ENCODE measurements at places on chromosomes 12 and 14.

- no peak for DNase-seq
Observed at GRCh38 chr12:105569886-105570285, 239.4 kb downstream of the C12orf75 start.

DNA sequence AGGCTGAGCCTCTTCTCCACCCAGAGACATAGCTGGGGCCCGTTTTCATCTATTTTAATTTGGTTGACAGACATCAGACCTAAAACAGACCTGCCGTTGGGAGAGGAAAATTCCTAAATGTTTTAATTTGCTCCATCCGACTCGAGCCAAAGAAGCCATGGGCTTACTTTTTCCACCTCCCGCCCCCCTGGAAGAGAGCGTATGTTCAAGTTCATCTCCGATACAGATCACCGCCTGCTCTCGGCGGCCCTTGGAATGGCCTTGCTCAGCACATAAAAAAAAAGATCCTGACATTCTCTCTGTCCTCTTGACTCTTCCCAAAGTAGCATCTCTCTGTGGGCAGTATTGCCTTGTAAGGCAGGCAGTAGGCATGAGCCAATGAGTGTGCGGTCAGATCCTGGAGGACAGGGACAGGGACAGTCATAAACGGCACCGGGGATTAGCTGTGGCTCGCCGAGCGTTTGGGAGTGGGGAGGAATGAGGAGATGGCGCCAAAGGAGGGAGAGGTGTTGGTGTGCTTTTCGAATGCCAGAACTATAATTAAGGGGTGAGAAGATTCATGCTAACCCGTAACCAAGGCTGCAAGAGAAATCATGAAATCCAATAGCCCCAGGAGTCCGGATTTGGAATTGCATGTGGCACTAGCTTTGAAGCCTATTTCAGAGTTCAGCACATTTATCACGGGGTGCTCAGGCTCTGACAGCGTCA is 47.9 kb upstream of the MEG3 start:
- no peak for DNase-seq

GRCh38 chr14:79473651-79474050 is 737.7 kb downstream of the DIO2 start:
- DNase-seq, result no peak

GRCh38 chr14:106216679-106217078 is 690.3 kb downstream of the TMEM121 start:
- no peak for DNase-seq

GRCh38 chr12:1197264-1198018 is 206.4 kb downstream of the ERC1 start:
- no peak for DNase-seq

DNA sequence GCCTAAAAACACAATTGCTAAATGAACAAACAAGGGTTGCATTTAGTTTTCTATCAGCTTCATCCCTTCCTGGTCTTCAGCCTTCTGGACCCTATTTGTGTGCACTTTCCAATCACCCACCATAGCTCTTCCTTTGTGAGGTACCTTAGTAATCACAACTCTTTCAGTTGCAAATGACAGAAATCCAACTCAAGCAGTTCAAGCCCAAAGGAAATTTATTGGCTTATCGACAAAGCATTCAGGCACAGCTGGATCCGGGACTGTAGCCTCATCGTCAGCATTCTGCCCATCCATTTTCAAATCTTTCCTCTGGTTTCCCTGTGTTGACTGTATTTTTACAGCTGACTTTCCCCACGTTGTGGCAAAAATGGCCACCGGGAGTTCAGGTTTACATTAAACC is 148.6 kb upstream of the VASH1 start:
- DNase-seq, result no peak

- no peak for DNase-seq
Observed at GRCh38 chr12:105676694-105677093, 346.2 kb downstream of the C12orf75 start.

DNA sequence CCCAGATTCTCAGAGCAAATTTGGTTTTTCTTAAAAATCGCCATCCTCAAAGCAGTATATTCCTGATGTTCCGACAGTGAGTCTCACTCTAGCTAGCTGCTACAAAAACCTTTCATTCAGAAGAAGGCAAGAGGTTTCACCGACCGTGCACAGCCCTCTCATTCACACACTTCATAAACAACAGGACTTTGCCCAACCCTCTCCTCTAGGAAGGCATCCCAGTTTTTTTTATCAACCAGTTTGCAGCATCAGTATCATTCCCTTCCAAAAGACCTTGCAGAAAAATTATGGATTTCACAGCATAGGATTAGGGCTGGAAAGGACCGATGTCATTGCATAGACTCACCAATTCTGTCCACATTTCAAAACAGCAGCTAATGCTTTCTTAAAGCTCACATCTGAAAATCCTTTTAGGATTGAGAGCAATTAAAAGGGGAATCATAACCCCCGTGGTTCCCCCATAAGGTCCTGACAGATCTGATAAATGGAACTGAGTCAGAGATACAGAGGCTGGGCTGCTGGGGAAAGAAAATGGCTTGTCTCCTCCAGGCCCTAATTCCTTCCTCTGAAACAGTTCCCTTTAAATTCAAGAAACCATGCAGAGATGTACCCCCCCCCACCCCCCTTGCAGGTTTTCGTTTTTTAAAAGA is 597 bp downstream of the SVOP start:
- DNase-seq, result no peak

DNA sequence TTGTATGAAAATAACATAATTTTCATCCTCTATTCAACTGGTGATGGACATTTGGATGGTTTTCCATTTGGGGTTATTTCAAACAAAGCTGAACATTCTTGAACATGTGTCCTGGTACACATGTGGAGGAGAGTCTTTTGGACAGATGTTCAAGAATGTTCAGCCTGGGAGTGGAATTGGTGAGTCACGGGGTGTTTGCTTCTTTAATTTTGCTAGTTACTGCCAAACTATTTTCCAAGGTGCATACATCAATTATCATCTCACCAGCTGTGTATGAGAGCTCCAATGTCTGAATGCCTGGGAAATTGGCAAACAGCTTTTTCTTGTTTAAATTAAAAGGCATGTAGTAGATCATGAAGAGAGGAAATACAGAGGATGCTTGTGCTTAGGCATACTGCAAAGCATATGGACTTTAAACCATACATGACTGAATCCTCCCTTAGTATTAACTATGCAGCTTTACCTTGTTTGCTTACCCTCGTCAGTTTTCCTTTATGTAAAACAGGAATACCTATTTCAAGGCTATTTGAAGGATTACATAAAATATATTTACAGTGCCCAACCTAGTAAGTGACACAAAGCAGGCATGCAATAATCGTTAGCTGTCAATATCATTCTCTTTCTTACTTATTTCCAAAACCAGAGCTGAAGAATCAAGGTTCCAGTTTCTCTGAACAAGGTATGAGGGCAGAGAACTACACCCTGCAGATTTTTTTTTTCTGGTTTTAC is 152.1 kb downstream of the ITPR2 start:
- DNase-seq, result no peak

DNA sequence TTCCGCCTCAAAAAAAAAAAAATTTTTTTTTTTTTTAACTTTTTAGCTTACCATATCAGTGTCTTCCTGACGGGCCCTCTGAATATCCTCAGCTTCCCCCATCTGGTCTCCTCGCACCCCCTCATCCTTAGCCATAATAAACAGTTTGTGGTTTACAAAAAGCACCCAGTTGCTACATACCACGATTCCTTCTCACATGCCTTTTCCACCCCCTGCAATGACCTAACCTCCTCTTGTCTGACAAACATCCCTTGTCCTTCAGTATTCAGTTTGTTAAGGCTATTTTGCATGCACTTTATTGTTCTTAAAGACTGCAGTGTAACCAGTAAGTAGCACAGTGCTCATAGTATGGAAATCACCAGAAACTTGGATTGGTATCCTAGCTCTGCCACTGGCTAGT is 88.5 kb downstream of the PPM1H start:
- DNase-seq, result no peak

GRCh38 chr14:30520536-30520935 is 38.4 kb upstream of the G2E3 start:
- no peak for DNase-seq

- no peak for DNase-seq
Observed at GRCh38 chr14:59120921-59121320, 67.5 kb upstream of the DAAM1 start.
